ENCODE measurements at places on chromosomes 4 and X.

DNA sequence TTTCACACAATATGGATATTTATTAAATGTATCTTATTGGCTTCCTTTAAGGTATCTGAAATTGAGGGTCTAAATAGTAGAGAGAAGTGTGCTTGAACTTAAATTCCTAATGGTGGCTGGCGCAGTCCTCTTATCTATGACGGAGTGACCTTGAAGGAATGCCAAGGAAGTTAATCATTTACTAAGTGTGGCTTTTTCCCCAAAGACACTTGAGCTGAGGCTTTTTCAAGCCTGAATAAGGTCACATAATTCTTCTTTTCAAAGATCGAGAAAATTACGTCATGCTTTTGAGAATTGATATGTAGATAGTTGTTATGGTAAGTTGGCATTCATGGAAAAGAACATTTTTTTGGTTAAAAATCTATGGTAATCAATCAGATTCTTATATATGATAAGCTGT, 11.7 kb upstream of the PRPS2 start:
- no peak for DNase-seq

DNA sequence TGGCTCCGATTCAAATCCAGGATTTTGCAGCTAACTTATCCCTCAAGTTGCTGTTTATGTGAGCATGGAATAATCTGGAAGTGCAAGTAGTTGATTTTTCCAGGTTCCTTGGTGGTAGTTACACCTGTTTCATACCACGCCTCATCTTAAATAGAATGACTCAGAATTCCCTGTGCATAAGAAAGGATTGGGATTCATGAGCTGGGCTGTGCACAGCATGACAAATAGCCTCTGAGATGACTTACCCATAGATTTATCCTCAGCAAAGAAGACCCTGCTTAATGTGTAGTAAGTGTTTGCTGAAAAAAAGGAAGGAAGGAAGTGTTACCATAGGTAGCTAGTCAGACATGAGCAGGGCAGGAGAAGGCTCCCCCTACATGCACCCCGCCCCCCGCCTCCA, 777.7 kb upstream of the ADGRL3 start:
- no peak for DNase-seq

DNA sequence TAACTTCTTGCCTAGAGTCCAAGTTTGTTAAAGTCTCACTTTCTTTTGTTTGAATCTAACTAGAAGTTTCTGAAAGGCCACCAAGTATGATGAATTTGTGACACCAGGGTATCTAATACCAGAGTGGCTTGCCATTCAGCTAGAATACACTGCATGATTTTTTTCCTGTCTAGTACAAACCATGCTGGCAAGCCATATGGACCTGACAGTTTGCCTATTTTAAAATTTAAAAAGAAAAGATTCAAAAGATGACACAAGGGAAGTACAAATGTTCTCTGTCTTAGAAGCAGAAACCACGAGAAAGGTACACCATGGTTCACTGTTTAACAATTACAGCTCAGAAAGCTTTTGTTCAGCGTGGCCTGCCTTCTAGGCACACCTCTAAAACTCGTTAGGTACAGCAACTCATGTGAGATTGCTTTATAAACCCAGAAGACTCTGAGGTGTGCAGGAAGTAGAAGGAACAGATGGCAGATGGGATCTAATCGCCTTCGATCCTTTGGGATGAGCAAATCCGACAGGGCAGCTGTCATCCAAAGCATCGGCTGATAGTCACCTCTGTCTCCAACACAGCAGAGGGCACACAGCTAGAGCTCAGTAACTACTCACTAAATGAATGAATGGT, 35.4 kb upstream of the CENPU start:
- DNase-seq, result no peak

- no peak for DNase-seq
These were observed 134.1 kb upstream of the SCML1 start for GRCh38 chrX:17603196-17603595.

GRCh38 chr4:89110986-89111832, at the start of gene TIGD2:
TSS of gene TIGD2 (plus strand) at chr4:89111533. CDS start at chr4:89112975, 1,442 bp downstream.
- peak; percentile 85 for DNase-seq

GRCh38 chr4:1614854-1615595, 69.1 kb downstream of the FAM53A start:
- DNase-seq, result no peak

- peak; percentile 42 for DNase-seq
These were observed 658.5 kb downstream of the DACH2 start for GRCh38 chrX:86806786-86807185.

- DNase-seq, result peak; percentile 36
These were observed 986 bp downstream of the HDAC6 start for GRCh38 chrX:48802905-48803200.

GRCh38 chrX:54043056-54043455, 1.2 kb downstream of the PHF8 start:
- DNase-seq, result peak; percentile 30

DNA sequence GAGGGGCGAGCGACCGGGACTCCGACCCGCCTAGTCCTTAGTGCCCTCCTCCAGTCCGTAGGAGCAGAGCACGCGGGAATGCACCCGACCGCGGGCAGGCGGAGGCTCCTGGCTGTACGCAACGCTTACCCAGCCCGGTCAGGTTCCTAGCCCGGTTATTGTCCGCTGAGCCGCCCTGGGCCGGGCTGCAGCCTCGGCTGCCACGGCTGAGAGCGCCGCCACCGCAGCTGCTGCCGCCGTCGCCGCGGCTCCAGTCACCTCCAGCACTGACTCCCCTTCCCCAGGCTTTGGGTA, at the start of gene AMER1:
Gene AMER1 (minus strand): TSS at position 268 of the 294 bp plus-strand sequence. CDS start 12,422 bp downstream, outside the sequence.
- DNase-seq, result no peak

- no peak for DNase-seq
These were observed 185.6 kb upstream of the GALNT7 start for GRCh38 chr4:172983014-172983413.

DNA sequence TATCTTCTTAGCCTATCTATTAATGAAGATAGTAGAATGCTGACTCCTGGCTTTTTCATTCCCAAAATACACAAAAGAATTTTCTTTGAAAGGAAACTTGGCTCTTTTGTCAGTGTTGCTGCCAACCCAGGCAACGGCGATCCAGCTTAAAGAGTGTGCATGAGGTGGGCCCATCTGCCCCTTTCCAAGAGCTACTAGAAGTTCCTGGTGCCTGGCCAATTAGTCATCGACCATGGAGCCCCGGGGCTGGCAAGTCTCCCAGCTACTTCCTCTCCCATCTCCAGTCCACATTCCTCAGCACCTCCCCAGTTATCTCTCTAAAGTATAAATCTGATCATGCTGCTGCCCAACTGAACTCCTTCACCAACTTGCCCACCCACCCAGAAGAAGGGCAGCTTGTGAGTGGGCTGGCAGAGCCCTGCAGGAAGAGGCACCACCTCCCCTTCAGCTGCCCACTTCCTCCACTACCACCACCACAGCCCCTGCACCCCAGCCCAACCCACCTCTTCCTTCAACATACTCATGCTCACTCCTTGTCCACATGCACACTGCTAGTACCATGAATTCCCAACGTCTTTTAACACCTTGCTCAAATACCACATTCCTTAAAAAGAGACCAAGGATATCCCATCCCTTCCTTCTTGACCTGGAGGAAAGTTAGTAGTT, 158.2 kb upstream of the MAP3K15 start:
- DNase-seq, result peak; percentile 72

- DNase-seq, result no peak
These were observed 63.6 kb upstream of the MAP3K15 start for GRCh38 chrX:19578956-19579355.
